Caudate nucleus (tissue), 63 donors: ENCODE measurements at places on chromosomes 4 and X.

DNA sequence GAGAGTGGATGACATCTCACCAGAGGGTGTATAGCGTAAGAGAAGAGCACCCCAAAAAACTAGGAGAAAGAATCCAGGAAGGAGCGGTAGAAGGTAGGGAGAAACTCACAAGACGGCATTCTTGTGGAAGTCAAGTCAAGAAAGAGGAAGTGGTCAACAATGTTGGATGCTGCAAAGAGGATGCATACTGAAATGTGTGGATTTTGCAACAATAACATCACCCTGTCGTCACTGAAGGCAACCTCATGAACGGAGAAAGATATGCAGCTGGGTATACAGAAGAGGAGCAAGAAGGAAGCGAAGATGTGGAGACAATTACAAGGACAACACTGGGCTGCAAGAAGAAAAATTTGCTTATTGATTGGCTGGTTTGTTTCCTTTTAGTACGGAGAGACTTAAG lies 11.4 kb upstream of the TAPT1 start:
- DNase-seq, result no peak

DNA sequence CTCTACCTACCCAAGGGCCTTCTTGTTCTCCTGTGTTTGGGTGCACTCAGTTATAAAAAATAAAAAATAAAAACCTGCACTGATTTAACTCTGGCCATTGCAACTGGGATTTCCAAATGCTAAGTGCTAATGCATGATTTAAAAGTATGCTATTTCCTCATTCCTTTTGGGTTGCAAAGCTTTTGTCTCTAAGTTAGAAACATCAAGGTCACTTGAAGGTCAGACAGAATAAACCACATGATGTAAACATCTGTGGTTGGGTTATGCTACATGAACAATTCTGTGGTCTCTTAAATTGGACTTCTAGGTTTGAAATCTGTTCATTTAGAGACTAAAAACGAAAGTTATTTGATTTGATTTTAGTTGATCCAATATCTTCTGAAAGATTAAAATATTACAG lies 1547.4 kb upstream of the TENM3 start:
- DNase-seq, result no peak

DNA sequence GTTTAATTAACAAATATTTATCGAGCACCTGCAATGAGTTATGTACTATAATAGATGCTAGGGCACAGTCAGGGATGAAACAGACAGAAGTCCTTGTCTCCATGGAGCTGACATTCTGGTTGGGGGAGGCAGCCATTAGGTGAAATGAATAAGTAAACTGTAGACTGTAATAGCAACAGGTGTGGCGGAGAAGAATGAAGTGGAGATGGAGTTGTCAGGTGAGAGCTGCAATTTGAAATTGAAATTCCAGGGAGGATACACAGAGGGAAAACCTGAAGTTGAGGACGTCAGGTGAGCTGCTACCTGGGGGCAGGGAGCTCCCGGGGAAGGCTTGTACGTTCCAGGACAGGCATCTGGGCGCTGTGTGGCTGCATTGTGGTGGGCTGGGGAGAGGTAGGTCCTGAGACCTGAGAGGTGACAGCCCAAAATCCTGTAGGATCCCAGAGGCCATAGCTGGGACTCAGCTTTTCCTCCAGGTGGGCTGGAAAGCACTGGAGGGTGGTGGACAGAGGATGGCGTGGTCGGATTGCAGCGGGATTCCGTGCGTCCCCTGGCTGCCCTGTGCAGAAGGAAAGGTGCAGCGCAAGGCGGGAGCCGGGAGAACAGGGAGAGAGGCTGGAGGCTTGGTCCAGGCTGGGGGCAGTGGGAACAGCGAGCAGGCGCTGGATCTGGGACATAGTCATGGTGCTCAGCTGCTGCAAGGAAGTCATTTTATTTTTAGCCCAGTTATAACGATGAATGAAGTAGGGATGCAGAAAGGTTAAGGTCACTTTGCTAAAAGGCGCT lies 24.8 kb downstream of the CYTL1 start:
- no peak for DNase-seq

DNA sequence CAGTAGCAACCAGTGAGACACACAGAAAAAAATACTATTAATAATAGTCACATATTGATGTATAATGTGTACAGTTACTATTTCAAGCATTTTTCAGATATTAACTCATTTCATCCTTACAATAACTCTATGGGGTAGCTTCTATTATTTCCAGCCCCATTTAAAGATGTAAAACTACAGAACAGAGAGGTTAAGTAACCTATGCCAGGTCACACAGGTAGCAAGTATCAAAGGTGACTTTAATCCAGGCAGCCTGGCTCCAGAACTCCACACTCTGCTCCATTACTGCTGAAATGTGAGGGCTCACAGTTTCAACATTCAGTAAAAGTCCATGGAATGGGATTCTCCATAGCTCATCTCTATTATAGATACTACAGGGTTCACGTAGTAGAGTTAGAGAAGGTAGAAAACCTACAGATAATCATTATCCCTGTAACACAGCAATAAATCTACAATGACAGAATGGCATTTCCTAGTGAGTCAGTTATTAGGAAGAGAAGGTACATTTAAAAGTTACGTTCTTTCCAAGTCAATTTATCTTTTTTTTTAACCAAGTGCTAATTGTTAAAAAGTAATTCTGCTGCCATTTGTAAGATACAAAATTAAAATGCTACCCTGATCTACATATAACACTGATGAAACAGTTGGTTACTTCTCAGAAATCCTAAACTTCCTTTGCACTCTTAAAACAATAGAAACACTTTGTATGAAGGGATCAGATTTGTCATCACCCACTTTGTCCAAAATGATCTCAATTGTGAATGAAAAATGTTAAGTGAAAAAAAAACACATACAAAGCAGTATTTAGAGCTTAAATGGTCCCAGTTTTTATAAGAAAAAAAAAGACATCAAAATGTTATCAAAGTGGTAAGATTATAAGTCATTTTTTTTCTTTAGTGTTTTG lies 18.7 kb downstream of the RELL1 start:
- DNase-seq, result no peak

- no peak for DNase-seq
Observed at GRCh38 chr4:65825116-65825753, 154.9 kb upstream of the EPHA5 start.

DNA sequence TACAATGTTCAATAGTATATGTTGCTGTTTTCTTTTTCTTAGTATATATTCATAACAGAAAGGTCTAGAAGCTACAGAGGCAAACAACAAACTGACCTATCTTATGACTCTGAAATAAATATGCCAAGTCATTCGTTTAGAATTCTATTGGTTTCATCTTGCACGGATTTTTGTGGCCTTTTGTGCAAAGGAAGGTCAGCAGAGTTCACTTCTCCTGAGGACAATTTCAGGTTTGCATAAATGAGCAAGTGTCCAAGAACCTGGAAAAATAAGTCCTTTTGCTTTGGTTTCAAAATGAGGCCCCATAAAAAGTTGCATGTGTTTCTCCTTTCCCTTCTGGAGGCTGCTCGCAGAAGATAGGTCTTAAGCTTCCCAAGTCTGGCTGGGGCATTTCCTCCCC lies 156.9 kb downstream of the APBB2 start:
- no peak for DNase-seq

- no peak for DNase-seq
Observed at GRCh38 chr4:91118597-91118996, 991.4 kb downstream of the CCSER1 start.
